H7 (cell line): ENCODE measurements at places on chromosomes 16 and 17. TPM values are rescaled to one million over a fixed set of nuclear protein-coding genes. Genes with fewer than 3 reads are reported as not detected.

The OTOP2 gene
- total RNA-seq: not detected in 2 replicates

The CD79B gene
- total RNA-seq: 2.4 and 2.6 TPM in 2 replicates

The KRT25 gene
- not detected in 2 replicates for total RNA-seq

- DNase-seq: peak; percentile 47
Observed at GRCh38 chr16:66473654-66474519, 46.8 kb downstream of the BEAN1 start.

DNA sequence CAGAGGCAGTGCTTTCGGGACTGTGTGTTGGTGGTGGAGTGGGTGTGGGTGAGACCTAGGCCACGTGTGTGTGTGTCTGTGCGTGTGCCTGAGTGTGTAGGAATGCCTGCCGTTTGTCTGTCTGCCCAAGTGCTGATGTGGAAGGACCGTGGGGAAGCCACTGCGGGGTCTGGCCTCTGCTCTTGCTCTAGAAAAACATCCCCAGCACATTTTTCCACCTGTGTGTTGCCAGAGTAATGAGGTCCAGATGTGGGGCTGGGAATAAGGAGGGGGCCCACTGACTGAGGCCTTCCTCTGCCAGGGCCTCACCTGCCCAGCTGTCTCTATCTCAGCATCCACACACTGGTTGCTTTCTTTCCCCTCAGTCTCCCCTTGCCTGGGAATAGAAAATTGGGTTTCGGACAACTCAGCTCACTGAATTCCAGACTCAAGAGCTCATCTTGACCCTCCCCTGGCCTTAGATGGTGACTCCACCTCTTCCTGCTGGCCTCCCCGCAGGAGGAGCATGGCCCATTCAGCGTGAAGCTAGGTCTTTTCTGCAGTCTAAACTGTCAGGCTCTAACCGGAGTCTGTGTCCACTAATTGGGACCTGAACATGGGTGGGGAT is 7.6 kb downstream of the SGCA start:
- DNase-seq: peak; percentile 77

GRCh38 chr16:8372141-8372540 is 218.2 kb downstream of the TMEM114 start:
- no peak for DNase-seq

GRCh38 chr17:48745381-48746275 is 17.1 kb upstream of the HOXB13 start:
- no peak for DNase-seq

GRCh38 chr16:24609740-24610415 is 70.5 kb downstream of the RBBP6 start:
- DNase-seq: peak; percentile 72

- peak; percentile 8 for DNase-seq
Observed at GRCh38 chr17:36527621-36528250, 6.9 kb downstream of the MYO19 start.

GRCh38 chr17:75843577-75844529 is at the start of gene UNC13D:
Gene UNC13D, minus strand, starts transcription at chr17:75844404. Its CDS starts 67 bp downstream, at chr17:75844337.
- DNase-seq: peak; percentile 71

- DNase-seq: no peak
Observed at GRCh38 chr16:53973021-53973420, 269.1 kb downstream of the FTO start.

DNA sequence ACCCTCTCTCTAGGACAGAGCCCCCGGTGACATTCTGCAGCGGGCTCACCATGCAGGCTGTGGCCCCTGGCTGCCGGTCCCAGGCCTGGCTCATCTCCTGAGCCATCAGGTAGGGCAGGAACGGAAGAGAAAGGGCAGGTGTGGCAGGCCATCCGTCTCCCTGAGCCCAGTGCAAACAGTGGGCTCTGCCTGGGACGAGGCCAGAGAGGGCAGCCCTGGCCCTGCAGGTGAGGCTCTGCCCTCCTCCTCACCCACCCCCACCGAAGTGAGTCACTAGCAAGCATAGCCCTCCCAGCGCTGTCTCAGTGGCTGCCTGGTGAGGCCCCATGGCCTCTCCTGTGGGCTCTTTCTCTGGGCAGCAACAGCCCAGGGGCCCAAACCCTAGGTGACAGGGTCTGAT is 14.5 kb downstream of the OTOP3 start:
- peak; percentile 69 for DNase-seq

- DNase-seq: peak; percentile 70
Observed at GRCh38 chr17:42891539-42892152, 9.0 kb upstream of the G6PC1 start.

DNA sequence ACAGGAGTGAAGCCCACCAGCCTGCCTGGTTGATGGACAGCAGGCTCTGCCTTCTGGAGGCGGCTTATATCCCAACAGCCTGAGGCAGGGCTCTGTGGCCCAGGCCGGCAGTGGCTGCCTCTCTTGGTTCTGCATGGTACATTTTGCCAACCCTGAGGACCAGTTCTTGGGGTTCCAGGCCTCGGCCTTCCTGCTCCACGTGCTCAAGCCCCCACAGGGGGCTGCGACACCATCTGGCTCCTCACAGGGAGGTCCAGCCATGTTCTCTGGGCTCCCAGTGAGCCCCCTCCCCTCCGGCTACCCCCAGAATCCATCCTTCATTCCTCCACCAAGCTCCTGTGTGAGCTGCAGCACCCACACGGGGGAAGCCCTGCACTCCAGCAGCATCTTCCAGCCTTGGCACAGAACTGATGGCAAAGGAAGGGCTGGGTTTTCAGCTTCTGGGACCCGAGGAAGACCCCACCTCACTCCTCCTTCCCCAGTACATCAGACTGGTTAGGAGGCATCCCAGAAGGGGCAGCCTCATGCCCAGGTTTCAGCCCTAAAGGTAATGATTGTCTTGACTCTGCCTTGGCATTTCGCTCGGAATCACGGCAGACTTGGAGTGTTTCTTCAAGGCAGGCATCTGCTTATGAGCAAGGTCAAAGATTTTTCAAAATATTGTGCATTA is 231.2 kb downstream of the CPPED1 start:
- no peak for DNase-seq

GRCh38 chr17:74426551-74427047 is 5.3 kb upstream of the GPRC5C start:
- peak; percentile 56 for DNase-seq
